Activated CD4-positive, CD25-positive, alpha-beta regulatory T cell treated with anti-CD3 and anti-CD28 coated beads, Interleukin-2, amount 50 U/mL, for 72 hours (primary cell): ENCODE measurements at places on chromosomes 6 and 20.

GRCh38 chr6:90175627-90176538, 120.8 kb downstream of the BACH2 start:
- peak; percentile 51 for DNase-seq

- DNase-seq: no peak
Observed at GRCh38 chr6:117451671-117452070, 25.9 kb upstream of the ROS1 start.

- no peak for DNase-seq
Observed at GRCh38 chr20:52924411-52925271, 47.5 kb upstream of the TSHZ2 start.

DNA sequence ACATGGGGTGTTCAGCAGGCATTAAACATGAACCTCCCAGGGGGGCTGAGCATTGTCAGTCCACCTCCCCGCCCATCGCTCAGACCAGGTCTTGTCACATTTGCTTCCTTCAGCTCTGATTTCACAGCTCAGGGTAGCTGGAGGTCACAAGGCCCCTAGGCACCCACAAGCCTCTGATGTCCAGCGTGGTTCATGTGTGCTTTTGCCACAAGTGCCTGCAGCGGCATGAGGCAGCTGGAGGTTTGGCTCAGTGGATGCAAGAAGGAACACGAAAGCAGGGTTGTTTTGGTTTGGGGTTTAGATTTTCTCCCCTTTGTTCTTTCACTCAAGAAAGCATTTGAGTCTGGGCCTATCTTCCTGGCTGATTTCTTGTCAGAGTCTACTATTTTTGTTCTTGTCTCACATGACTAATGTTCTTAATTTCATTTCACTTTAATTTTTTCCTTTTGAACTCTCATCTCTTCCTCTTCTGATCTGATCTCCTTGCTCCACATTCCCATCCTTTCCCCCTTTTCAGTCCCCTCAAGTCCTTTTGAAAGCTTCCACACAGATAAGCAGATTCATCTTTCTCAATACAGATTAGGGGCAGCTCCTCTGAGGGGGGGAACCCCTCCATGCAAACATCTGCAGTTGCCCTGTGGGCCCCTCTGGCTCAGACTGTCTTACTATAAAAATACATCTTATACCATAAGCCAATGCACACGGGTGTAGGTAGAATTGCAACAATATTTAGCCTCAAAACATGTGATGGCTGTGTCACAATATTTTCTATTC, 68.1 kb upstream of the CEP85L start:
- peak; percentile 38 for DNase-seq

DNA sequence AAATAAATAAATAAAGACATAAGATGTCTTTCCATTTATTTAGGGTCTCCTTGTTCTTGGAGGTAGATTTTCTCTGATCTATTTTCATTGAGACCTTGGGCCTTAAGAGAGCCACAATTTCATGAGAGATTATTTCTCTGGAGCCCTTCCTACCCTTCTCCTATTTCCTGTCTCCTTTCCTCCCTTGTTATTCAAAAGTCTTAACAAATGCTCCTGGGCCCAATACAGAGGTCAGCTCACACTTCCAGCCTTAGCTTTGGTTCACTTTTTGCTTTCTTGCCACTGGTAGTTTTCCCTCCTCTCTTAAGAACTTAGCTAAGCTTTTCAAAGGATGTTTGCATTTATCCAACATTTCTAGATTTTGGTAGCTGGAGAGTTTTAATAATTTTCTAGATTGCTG, 44.0 kb downstream of the PTPRA start:
- no peak for DNase-seq

GRCh38 chr20:32823078-32823477, 3.3 kb downstream of the MAPRE1 start:
- no peak for DNase-seq

DNA sequence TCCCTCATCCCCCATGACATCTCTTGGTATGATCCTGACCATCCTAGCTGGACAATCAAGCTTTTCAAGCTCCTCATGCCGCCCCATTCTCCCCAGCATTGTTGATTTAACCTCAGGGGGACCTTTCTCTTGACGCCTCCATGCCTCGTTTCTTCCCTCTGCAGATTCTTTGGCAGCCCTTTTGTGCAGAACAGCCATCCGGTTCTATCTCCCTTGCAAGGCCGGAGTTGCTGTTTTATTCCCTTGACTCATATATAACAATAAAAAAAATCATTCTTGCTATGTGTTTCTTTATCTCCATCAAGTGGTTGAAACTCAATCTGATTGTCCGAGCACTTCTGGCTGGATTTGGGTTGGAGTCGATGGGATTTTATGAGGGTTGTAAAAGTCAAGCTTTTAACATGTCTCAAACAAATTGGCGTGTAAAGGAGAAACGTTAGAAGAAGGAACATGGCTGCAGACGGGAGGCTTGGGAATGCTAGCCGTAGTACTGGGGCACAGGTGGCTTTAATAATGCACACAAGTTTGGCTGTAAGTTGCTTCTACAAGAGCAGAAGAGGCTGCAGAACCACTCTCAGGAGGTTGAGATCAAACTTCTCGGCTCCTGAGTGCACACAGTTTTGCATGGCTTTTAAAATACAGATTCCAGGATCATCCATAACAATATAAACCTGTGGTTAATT, 3.9 kb upstream of the SULF2 start:
- no peak for DNase-seq

- peak; percentile 59 for DNase-seq
Observed at GRCh38 chr6:161370880-161371279, 97.0 kb upstream of the AGPAT4 start.

DNA sequence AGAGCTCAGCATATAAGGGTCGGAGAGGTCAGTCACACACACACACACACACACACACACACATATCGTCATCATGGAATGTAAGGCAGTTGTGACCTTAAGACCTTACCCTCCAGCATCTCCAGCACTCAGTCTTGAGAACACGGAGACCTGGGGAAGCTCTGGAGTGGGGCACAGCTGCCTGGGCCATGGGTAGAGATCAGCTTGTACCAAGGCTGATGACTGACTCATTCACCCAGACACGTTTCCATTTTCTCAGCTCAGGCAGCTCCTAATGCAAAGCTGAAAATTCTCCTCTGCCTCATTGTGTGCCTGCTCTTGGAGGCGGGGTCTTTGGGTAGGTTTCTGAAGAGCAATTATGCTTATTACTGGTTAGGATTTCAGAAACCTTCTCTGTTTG, 38.3 kb upstream of the PDYN start:
- no peak for DNase-seq

DNA sequence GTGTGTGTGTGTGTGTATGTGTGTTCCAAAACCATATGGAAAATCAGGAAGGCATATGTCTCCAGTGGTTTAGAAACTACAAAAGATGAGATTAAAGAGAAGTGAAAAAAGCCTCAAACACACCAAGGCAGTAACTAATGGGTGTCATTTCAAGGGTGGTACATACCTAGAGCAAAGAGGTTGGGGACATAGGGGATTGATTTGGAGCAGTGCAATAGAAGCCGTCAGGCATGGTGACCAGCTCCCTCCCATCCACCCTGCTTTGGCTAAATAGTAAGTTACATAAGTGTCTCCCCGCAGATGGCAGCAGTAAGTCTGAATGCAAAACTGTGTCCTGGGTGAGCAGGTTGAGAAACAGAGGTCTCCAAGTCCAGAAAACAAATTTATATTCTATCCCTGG, 10.4 kb upstream of the ELMO2 start:
- no peak for DNase-seq

- no peak for DNase-seq
Observed at GRCh38 chr6:134398453-134398852, 80.5 kb upstream of the SGK1 start.

- DNase-seq: no peak
Observed at GRCh38 chr6:157757430-157758403, 65.3 kb upstream of the SNX9 start.

DNA sequence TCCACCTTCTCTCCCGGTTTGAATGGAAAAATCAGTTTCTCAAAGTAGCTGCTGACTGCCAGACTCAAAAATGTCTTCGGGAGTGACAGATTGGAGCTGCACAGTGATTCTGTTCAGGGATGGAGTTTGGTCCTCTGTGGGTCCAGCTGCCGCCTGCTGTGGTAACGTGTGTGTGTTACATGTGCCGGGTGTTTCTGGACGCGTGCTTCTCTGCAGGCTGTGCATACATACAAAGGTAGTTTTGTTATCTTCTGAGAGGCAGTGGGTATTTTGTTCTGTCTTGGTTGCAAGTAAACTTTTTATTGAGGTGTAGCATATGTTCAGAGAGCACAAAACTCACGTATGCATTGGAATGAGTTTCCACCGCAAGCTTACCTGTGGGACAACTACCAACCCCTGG, 41.3 kb upstream of the NAA20 start:
- no peak for DNase-seq

GRCh38 chr20:57717797-57718196, 8.0 kb upstream of the PMEPA1 start:
- DNase-seq: no peak

DNA sequence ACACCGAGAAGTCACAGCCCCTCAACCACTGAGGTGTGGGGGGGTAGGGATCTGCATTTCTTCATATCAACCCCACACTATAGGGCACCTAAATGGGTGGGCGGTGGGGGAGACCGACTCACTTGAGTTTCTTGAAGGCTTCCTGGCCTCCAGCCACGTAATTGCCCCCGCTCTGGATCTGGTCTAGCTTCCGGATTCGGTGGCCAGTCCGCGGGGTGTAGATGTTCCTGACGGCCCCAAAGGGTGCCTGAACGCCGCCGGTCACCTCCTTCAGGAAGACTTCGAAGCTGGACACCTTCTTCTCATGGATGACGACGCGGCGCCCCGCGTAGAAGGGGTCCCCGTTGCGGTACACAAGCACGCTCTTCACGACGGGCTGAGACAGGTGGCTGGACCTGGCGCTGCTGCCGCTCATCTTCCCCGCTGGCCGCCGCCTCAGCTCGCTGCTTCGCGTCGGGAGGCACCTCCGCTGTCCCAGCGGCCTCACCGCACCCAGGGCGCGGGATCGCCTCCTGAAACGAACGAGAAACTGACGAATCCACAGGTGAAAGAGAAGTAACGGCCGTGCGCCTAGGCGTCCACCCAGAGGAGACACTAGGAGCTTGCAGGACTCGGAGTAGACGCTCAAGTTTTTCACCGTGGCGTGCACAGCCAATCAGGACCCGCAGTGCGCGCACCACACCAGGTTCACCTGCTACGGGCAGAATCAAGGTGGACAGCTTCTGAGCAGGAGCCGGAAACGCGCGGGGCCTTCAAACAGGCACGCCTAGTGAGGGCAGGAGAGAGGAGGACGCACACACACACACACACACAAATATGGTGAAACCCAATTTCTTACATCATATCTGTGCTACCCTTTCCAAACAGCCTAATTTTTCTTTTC, at the start of gene DCDC2:
TSS of gene DCDC2 (minus strand) at position 724 of the 883 bp plus-strand sequence. CDS start at position 415, 309 bp downstream.
- peak; percentile 41 for DNase-seq

DNA sequence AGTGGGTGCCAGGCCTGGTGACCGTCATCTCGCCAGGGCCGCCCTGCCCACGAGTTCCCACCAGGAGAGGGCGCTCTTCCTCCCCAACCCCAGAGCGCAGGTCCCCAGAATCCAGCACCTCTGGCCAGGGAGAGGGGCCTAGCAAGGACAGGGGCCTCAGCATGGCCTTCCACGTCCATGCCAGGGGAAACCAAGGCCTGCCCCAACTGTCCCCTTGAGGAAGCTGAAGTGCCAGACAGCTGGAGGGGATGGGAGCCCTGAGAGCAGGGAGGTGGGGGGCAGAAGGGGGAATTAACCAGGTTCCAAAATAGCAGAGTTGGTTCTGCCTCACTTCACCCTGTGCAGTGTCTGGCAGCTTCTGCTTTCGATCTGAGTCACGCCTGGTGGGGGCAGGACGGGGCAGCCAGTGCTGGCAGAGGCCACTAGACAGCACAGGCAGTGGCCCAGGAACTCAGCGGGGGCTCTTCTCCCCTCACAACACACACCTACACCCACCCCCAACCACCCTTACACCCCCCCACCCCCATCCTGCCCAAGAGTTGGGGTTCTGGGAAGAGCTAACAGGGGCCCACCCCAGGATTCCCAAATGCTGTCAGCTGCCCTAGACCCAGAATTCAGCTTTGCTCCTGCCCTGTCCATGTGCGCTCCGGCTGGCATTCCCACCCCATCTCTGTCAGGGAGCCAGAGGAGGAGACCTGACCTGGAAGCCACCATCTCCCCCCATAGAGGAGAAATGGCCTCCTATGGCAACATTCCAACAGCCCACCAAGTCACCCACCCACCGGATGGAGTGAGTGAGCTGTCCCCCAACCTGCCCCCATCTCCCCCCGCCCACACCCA, 29.2 kb downstream of the TFEB start:
- DNase-seq: peak; percentile 71

DNA sequence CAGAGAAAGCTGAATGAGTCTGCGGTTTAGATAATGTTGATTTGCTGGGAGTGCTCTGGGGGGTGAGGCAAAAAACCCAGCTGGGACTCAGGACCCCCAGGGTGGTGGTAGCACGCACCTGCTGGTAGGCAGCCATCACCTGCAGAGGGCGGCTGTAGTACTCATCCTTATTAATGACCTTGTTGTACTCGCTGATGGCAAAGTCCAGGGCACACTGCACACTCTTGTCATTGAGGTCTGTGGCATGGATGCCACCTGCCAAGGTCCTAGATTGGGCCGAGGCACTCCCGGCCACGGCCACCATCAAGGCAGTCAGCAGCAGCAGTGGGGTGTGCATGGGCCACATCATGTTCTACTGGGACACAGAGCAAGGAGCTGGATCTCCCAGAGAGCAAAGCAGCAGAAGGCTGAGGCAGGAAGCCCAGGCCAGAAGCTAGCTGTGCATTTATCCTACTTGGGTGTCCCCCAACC, at the start of gene CST5:
TSS of gene CST5 (minus strand) at position 421 of the 471 bp plus-strand sequence. CDS start at position 349, 72 bp downstream.
- no peak for DNase-seq

- no peak for DNase-seq
Observed at GRCh38 chr6:152240436-152240835, 396.7 kb downstream of the SYNE1 start.

- DNase-seq: no peak
Observed at GRCh38 chr20:21147593-21147992, 21.7 kb downstream of the KIZ start.

DNA sequence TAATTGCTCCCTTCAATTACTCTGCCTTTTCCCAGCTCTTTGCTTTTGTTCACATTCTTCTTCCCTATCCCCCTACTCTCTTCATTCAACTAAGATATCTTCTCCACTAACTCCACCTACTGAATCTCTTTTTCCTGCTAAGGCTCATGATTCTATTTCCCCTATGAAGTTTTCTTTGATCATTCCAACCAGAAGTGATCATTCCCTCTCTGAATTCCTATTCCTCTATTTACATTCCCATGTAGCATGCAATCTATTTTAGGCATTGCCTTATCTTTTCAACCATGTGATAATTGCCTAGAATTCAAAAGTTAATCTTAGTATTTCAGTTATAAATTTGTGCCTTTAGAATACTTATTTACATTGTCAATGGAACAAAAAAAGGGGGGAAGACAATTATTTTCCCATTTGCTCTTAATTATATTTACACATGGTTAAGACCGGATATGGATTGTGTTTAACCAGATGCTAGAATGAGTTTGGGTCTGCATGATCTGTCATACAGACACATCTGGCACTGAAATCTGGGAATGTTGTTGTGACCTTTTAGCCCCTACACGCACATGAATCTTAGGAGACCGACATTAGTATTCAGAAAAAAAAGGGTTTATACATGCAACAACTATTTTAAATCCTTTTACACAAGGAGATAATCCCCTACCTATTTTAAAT, 20.8 kb downstream of the MOXD1 start:
- no peak for DNase-seq
